T-helper 2 cell treated with Interferon-gamma antibody and Interleukin-4, amounts not matched to agents 5 μg/mL and 100 μg/mL, for 36 hours (primary cell): ENCODE measurements at places on chromosomes 4 and X.

GRCh38 chrX:153521034-153521433, 3.6 kb downstream of the ATP2B3 start:
- no peak for DNase-seq
- no peaks in the 10 kb centered on the region for H3K4me1 ChIP-seq
- H3K27ac ChIP-seq: no peak overlapping the region

- peak; percentile 12 for DNase-seq
- H3K4me1 ChIP-seq: peaks cover 21% of the 10 kb centered on the region
- H3K4me3 ChIP-seq: peak overlapping the region; percentile 54
- H3K36me3 ChIP-seq: peaks cover 16% of the 10 kb centered on the region
- H3K27ac ChIP-seq: peak overlapping the region; percentile 74
- no peaks in the 10 kb centered on the region for H3K27me3 ChIP-seq
These were observed 28.8 kb downstream of the ATP8A1 start for GRCh38 chr4:42627885-42628646.

GRCh38 chrX:45807572-45808425, 607.1 kb upstream of the DIPK2B start:
- peak overlapping the region; percentile 93 for H3K27ac ChIP-seq
- H3K4me3 ChIP-seq: peak overlapping the region; percentile 79
- peaks cover 72% of the 10 kb centered on the region for H3K4me1 ChIP-seq
- no peaks in the 10 kb centered on the region for H3K27me3 ChIP-seq

GRCh38 chr4:157808796-157809383, 363.9 kb downstream of the GASK1B start:
- no peaks in the 10 kb centered on the region for H3K4me1 ChIP-seq
- no peaks in the 10 kb centered on the region for H3K36me3 ChIP-seq
- no peak for DNase-seq
- H3K27me3 ChIP-seq: no peaks in the 10 kb centered on the region

DNA sequence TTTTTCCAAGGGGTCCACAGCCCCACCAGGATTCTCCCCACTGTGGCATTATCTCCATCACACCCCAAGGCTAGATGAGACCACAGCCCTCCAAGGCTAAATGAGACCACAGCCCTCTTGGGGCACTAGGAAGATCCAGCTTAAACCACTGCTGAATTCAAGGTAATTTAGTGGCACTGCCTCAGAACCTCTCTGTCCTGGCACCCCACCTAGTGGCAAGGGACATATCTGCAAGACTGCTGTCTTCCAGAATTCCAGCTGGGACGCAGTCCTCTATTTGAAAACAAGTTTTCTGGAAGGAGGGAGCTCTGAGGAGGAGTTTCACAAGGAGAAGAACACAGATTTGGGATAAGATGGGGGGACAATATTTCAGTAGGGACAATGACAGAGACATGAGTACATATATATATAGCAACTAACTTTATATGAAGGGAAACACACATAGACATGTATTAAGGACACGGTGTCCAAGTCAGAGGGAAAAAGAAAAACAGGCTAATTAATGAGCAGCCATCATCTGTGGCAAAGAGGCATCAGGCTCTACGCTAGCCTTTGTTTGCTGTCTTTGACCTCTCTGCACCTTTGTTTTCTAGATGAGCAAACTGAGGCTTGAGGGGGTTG, 9.3 kb downstream of the CETN2 start:
- H3K27ac ChIP-seq: no peak overlapping the region
- peaks cover 6% of the 10 kb centered on the region for H3K27me3 ChIP-seq
- H3K4me1 ChIP-seq: peaks cover 1% of the 10 kb centered on the region

- no peak overlapping the region for H3K27ac ChIP-seq
- H3K4me3 ChIP-seq: no peak overlapping the region
- no peaks in the 10 kb centered on the region for H3K27me3 ChIP-seq
- no peaks in the 10 kb centered on the region for H3K36me3 ChIP-seq
- no peak for DNase-seq
- H3K4me1 ChIP-seq: no peaks in the 10 kb centered on the region
These were observed 60.0 kb upstream of the PAK3 start for GRCh38 chrX:111035991-111036390.

DNA sequence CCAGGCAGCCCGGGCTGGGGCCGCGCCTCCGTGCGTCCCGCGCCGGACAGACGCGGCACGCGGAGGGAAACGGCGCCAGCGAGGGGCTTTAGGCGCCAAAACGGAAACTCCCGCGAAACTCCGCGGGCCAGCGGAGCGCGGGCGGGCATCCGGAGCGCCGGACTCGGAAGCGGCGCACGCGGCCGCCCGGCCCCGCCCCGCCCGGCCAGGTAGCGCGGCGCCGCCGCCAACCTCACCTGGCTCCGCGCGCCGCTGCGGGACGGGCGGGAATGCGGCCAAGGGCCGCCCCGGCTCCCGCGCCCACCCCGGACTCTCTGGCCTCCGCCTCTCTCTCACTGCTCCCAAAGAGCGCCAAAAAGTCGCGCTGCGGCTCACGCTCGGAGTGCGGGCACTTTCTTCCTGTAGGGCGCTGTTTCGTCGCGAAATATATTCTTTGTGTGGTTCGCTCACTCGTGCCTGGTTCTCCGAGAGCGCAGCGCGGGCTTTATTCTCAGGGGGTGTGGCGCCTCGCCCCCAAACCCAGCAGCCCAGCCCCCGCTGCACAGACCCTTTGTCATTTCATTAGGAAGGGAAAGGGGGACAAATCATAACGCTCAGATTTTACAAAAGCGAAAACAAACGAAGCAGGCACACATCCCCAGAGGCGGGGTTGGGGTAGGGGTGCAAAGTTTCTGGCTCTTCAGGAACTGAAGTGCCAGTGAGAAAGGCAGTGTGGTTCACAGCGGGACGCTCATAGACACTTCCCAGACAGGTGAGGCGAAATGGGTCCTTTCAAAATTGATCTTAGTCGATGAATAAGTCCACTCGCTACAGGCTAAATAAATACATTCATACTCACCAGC, 961 bp upstream of the MBNL3 start:
- peak overlapping the region; percentile 92 for H3K4me3 ChIP-seq
- H3K27me3 ChIP-seq: peaks cover 8% of the 10 kb centered on the region
- H3K36me3 ChIP-seq: peaks cover 2% of the 10 kb centered on the region
- H3K27ac ChIP-seq: peak overlapping the region; percentile 92
- peak; percentile 28 for DNase-seq

DNA sequence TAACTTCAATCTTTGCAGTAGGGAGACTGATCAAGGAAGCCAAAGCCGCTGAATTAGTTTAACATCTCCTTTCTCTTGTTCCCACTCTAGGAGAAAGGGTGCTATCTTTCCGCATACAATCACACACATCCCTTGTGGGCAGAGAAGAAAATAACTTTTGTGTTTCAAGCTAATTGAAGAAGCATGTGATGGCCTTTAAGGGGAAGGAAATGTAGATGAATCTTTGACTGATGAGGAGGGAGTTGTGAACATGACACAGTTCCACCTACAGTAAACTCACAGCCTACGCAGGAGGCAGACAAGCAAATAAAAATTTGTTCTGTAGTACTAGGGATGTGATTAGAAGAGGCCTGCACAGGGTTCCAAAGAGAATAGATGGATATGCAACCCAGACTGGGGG, 14.7 kb upstream of the SPATA4 start:
- no peak overlapping the region for H3K27ac ChIP-seq
- H3K36me3 ChIP-seq: no peaks in the 10 kb centered on the region
- no peaks in the 10 kb centered on the region for H3K4me1 ChIP-seq
- no peak for DNase-seq

GRCh38 chr4:89829470-89830138, 7.4 kb downstream of the SNCA start:
- H3K4me3 ChIP-seq: peak overlapping the region; percentile 56
- no peaks in the 10 kb centered on the region for H3K36me3 ChIP-seq
- H3K27me3 ChIP-seq: peaks cover 16% of the 10 kb centered on the region
- peak overlapping the region; percentile 76 for H3K27ac ChIP-seq
- H3K4me1 ChIP-seq: peaks cover 16% of the 10 kb centered on the region

- no peaks in the 10 kb centered on the region for H3K27me3 ChIP-seq
- H3K27ac ChIP-seq: no peak overlapping the region
- H3K36me3 ChIP-seq: no peaks in the 10 kb centered on the region
These were observed 150.1 kb downstream of the DHX15 start for GRCh38 chr4:24434241-24434640.

- DNase-seq: no peak
- peaks cover 15% of the 10 kb centered on the region for H3K4me1 ChIP-seq
- H3K36me3 ChIP-seq: peaks cover 2% of the 10 kb centered on the region
- no peak overlapping the region for H3K4me3 ChIP-seq
These were observed 1.6 kb downstream of the PCDH10 start for GRCh38 chr4:133150486-133151340.
